ENCODE measurements at places on chromosomes 5 and 9.

- DNase-seq: peak; percentile 69
Observed at GRCh38 chr5:178895615-178896571, at the start of gene ZFP2. Gene ZFP2, plus strand, starts transcription at chr5:178895913. Its CDS starts 35,401 bp downstream, at chr5:178931314.

GRCh38 chr9:124846969-124847368 lies 6.3 kb upstream of the WDR38 start:
- no peak for DNase-seq

DNA sequence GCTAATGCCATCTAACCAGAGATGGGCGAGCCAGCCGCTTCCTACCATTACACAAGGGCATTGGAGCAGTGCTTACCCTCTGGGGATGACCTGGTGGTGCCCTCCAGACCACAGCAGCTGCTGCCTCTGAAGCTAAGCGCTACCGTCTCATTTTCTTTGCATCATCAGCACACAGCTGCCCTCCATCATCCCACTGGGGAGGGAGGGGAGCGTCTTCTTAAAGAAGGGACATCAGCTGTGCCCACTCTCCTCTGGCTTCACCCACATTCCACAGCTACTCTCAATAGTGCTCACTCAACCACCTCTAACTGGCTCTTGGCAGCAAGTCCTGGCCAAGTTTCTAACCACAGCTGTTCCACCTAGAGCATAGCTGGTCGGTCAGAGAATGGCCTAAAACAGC lies 503.4 kb downstream of the NFIB start:
- DNase-seq: no peak

- DNase-seq: no peak
Observed at GRCh38 chr9:34459941-34460340, 1.3 kb downstream of the DNAI1 start.

GRCh38 chr9:107566611-107567061 lies 77.1 kb upstream of the KLF4 start:
- no peak for DNase-seq

- DNase-seq: no peak
Observed at GRCh38 chr5:6419340-6419852, 29.3 kb upstream of the UBE2QL1 start.

GRCh38 chr5:107937651-107938355 lies 267.1 kb upstream of the EFNA5 start:
- DNase-seq: no peak

- DNase-seq: no peak
Observed at GRCh38 chr5:20129501-20129900, 141.5 kb upstream of the CDH18 start.

GRCh38 chr9:6584881-6585597 lies 60.5 kb downstream of the GLDC start:
- DNase-seq: no peak

Data from ascending aorta (tissue), 2 donors.